CD4-positive, alpha-beta T cell (primary cell): ENCODE measurements at places on chromosomes 2 and 18.
A peak's percentile ranks its signal among the peaks of the same experiment; 100 is the strongest.

GRCh38 chr2:134790487-134790886 lies 47.9 kb upstream of the ACMSD start:
- DNase-seq = no peak

DNA sequence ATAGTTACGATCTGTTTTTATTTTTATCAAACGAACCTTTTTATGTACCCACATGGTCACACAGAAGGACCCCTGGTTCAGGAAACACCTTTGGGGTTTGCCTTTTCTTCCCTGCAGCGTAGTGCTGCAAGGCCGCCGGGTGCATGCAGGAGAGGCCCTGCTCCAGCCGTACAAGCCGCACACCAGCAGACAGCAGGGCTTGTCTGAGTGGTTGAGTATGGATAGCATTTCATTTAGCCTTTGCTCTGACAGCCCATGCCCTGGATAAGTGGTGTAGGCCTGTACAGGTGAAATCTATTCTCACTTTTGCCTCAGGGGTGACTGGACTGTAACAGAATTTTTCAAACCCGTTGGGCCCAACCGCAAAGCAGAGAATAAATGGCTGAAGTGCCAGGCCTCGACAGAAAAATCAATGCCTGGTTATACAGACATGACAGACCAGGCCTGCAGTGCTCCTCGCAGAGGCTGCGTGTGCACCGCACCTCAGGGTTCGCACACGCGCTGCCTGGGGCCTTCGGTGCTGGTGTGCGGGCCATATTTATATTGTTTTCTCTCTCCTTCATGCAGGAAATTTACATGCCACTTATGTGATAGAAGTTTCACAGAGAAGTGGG lies 279.1 kb downstream of the ZNF407 start:
- DNase-seq = no peak

- no peak for DNase-seq
Measured at GRCh38 chr18:79479761-79480161, 84.0 kb downstream of the NFATC1 start.

DNA sequence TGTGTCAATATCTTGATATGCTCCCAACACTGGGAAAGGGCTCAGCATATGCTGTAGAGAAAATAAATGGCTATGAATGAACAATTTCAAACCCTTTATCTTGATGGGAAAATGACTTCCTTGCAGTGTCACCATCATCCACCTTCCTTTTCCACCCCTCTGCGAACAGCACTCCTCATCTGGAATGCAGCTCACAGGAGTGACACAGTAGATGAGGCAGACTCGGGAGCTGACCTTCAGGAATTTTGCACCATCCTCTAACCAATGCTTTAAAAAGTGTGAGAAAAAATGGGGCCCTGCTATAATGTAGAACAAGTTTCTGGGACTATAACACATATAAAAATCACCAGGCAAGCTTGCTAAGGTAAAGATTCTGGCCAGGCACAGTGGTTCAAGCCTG lies 41.3 kb upstream of the YPEL5 start:
- no peak for DNase-seq

DNA sequence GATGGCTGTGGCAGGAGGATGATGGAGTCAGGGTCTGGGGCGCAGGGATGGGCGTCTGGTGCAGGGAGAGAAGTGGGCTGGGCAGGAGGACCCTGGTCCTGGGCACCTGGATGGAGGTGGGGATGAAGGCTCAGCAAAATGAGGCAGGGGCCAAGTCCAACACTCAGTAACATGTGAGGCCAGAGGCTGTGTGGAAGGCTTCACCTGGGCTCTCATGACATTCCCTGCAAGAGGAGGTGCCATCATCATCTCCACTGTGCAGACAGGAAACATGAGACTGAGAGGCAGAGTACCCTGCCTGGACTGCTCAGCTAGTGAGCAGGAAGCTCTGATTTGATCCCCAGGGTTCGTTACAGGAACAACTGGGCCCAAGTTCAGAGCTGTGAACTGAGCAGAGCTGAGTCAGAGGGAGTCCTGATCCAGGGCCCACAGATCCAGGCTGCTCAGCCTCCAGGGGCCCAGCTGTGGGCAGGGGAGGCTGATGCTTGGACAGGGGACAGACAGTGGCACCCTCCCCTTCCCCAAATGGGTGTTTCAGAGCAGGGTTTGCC lies 36.9 kb downstream of the HJURP start:
- DNase-seq = no peak

GRCh38 chr2:119232666-119232993 lies 9.0 kb downstream of the STEAP3 start:
- DNase-seq = no peak

- no peak for DNase-seq
Measured at GRCh38 chr2:82708681-82709080, 1750.4 kb downstream of the SUCLG1 start.

- DNase-seq = no peak
Measured at GRCh38 chr2:143890798-143891197, 629.1 kb downstream of the ZEB2 start.

GRCh38 chr2:236705295-236706105 lies 135.9 kb downstream of the ACKR3 start:
- no peak for DNase-seq

DNA sequence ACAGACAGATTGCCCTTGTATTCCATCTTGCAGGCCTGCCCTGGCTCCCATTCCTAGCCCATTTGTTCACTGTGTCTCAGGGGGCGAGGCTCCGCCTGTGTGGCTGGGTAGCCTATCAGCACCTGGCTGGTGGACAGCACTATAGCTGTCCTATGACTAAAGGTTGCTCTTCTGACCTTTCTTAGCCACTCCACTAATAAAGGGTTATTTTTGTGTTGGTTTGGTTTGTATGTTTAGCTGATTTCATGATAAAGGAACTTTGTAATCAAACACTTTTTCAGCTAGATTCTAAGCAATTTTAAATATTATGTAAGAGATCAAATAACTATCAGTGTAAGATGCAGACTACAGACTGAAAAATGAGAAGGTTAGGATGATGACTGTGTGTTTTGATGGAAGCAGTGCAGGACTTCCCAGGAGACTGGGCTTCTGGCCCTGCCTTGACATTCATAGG lies 72.2 kb downstream of the CRIM1 start:
- DNase-seq = no peak

GRCh38 chr2:29447513-29447912 lies 332.3 kb downstream of the CLIP4 start:
- DNase-seq = no peak

DNA sequence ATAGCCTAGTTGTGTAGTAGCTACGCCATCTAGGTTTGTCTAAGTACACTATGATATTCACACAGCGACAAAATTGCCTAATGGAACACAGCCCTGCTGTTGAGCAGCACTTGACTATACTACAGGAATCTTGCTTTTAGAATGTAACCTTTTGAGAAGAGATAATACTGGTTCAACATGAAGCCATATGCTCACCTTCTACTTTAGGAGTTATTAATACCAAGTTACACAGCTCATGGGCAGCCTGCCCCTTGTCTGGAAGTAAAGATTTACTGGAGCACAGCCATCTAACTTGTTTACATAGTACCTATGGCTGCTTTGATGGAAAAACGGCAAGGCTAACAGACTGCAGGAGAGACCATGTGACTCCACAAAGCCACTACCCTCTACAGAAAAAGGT lies 174.8 kb downstream of the DYM start:
- no peak for DNase-seq

DNA sequence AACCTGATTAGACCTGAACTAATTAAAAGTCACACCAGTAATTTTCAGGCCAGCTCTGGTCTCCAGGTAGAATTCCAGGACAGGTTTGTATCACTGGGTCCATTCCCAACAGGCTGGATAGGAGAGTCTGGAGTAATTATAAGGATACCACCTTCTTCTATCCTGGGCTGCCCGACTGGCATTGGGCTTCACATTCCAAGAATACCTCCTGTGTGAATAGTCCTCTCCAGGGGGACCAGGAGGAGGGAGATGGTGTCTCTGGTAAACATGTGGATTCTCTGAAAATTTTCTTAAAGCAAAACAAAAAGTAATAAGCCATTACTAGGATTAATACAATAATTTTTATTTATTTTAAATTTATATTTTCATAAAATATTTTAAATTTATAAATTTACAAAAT lies 17.3 kb downstream of the DUSP11 start:
- no peak for DNase-seq

DNA sequence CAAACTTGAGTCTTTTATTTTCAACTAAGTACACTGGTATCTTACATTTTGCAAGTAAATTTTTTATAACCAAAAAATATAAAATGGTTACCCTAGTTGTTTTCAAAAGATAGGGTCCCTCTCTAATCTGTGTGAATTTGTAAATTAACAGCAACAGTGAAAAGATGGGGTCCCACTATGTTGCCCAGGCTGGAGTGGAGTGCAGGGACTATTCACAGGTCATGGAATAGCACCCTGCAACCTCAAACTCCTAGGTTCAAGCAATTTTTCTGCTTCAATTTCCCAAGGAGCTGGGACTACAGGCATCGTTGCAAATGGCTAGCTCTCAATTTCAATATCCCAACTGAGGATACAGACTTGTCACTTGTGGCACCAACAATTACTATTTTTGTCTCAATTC lies 12.1 kb downstream of the CCT4 start:
- no peak for DNase-seq

DNA sequence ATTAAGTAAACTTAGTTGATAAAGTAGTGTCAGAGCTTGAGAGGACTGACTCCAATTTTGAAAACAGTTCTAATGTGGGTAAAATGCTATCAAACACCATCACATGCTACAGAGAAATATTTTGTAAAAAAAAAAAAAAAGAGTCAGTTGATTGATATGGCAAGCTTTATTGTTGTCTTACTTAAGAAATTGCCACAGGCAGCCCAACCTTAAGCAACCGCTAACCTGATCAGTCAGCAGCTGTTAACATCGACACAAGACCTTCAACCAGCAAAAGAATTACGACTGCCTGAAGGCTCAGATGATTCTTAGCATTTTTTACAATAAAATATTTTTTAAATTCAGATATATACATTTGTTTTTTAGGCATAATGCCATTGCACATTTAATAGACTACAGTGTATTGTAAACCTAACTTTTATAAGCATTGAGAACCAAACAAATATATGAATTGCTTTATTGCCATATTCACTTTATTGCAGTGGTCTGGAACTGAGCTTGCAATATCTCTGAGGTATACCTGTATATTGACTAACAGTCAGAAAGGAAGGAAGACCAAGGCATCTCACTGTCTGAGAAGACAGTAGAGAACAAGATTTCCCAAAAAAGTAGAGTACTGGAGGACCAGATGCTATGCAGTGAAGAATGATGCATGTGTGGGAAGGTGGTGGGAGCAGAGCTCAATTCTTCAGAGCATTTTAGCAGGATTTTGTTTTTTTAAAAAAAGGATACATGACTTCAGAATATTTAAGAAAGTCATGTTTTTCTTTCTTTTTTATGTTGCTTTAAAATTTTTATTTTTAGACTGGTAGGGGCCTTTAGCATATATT lies 973.8 kb upstream of the GYPC start:
- DNase-seq = no peak

DNA sequence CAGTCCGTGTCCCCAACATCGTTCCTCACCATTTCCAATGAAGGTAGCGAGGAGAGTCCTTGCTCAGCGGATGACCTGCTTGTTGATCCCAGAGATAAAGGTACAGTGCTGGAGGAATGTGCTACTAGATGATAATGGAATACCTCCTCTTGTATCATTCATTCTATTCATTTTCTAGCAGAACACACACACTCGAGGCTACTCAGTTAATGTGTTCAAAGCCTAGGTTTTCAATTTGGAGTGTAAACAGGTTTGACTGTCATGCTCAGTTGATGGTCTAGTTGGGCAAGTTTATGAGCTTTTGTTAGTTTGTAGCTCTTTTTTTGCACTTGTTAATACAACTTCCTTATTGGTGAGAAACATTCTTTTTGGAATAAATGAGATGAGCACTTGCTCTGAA lies 114.2 kb downstream of the ICA1L start:
- DNase-seq = no peak

DNA sequence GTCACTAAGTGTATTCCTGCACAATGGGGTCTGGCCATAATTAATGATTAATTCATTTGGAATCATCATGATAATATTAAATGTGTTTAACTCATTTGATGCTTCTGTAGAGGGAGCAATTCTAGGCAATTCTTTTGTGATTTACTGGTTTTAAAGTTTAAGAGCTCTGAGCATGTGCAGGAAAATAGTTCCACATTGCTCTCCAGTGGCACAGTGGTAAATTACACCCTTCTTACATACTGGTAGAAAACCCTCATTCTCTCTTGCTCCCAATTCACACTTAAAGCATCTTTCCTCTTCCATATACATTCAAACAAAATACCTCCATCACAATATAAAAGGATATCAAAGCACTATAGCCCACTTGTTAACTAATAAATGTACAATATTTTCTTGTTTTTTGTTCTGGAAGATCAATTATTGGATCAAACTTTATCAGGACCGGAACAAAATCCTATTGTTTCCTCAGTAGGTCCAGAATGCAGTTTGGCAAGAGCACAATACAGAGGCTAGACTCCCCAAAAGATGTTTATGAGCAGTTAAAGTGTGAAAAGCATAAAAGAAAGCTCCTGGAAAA lies 844.3 kb downstream of the MBD2 start:
- DNase-seq = no peak

GRCh38 chr2:197847651-197848401 lies 43.4 kb downstream of the PLCL1 start:
- peak; percentile 79 for DNase-seq

GRCh38 chr2:102142829-102143449 lies 393 bp downstream of the IL1R1 start:
- no peak for DNase-seq

GRCh38 chr2:198611201-198611600 lies 806.8 kb downstream of the PLCL1 start:
- DNase-seq = no peak

DNA sequence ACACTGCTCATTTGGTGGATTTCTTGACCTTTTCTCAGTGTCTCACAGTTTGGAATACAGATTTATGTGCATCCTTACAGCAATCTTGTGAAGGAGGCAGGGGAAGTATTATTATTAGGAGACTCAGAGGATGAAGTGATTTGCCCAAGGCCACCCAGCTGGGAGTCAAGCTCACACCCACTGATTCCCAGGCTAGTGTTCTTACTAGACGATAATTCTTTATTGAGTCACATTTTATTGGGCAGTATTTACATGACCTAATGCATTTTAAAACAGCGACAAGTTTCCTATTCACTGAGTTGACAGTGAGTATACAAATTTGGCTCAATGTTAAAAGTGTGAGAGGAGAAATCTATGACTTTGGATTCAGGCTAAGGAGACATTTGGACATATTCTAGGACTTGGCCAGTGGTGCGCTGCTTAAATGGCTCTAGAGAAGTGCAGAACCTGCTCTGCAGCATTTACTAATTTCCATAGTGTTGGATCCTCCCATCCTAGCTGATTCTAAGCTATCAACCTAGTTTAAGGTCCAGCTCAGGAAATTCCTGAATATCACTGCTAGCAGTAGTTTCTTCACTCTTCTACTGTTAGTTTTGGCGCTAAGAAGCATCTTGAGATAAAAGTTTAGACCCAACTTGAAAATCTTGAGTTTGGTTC lies 199.3 kb downstream of the MTX2 start:
- no peak for DNase-seq

- DNase-seq = no peak
Measured at GRCh38 chr18:28432339-28432738, 255.4 kb upstream of the CDH2 start.

- peak; percentile 49 for DNase-seq
Measured at GRCh38 chr18:3511980-3512379, 62.0 kb downstream of the TGIF1 start.
